ENCODE measurements at places on chromosomes 12 and 14.

GRCh38 chr12:11829764-11830194, 180.3 kb downstream of the ETV6 start:
- DNase-seq: no peak

- DNase-seq: no peak
These were observed 85.3 kb downstream of the SAMD4A start for GRCh38 chr14:54652188-54652587.

GRCh38 chr12:115672506-115673080, 604.9 kb downstream of the MED13L start:
- DNase-seq: no peak

GRCh38 chr14:105527826-105528585, 1.6 kb downstream of the TMEM121 start:
- peak; percentile 88 for DNase-seq

DNA sequence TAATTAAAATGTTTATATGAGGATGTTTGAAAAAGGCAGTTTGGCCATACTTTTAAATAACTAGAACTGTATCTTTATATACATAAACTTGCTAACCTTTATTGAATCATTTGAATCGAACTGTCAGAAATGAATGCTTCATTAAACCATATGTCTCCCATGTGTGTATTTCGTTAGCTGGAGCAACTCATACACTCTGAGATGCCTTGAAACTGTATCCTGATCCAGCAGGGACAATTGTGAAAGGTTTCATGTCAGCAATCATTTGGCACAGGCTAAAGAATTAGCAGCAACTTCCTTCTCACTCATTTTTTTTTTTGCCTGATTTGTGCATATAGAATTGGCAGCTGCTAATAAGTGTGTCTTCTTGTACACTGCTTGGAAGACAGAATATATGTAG, 109.9 kb downstream of the NAV3 start:
- DNase-seq: no peak

DNA sequence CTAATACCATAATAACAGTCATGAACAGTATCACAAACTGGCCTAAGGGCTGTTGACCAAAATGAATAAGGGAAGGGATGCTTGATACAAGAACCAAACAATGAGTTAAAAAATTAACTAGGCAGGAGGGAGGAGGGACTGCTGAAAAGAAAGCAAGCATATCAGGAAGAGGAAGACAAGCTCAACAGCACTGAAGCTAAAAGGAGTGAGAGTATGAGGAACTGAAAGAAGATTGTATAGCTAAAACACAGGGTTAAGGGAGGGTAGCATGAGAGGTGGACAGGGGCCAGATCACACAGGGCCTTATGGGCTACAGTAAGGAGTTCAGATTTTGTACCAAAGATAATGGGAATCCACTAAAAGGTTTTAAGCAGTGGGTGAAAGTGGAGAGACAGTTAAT, 34.1 kb downstream of the ITGA7 start:
- no peak for DNase-seq

DNA sequence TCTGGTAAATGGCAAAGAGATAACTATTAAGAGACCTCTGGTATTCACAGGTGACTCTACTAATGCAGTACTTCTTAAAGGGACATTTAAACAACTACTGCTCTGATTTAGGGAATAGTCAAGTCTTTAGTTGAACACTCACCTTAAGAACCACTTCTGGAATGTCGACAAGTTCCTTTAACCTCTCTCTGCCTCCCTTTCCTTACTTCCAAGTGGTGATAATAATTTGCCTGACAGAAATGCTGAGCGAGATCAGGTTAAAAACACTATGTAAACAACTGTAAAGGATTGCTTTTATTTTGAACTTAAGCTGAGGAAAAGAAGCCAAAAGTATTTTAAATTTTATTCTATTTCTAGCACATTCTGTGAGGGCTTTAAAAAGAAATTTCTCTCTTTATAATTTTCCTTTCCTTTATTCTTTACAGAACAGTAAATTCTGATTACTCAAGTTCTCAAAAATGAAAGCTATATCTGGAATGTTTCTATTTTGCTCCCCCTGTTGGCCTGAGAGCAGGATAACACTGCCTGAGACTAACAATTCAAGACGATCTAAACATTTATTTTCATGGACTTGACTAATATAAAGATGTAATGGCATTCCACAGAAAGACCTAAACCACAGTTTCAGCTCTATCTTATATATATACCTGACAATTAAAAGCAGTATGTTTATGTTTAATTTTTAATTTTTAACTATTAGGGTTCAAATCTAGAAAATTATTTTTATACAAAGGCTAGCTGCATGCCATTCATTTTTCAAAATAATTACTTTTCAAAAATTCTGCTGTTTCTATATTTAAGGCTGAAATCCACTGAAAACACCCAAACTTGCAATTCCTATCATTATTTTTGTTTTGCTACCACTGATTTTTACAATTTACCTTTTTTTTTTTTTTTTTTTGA, 29.2 kb downstream of the ZCCHC8 start:
- DNase-seq: no peak

DNA sequence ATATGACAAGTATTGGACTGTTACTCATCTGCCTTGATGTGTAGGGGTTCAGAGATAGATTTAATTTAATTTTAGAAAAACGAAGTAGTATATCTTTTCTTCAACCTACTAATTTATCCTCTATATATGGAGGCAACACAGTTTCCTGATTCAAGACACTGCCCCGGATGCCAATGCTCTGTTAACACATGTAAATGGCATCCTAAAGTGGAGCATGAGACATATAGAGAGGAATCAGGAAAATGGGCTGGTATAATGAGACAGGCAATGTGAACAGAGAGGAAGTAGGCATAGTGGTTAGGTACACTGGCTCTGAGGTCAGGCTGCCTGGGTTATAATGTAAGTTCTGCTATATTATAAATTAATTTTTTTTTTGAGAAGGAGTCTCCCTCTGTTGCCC, 85.6 kb downstream of the OTOGL start:
- no peak for DNase-seq

- DNase-seq: no peak
These were observed 24.8 kb downstream of the KCNA1 start for GRCh38 chr12:4934407-4935035.

- no peak for DNase-seq
These were observed 7.0 kb downstream of the COL2A1 start for GRCh38 chr12:47997321-47997720.

DNA sequence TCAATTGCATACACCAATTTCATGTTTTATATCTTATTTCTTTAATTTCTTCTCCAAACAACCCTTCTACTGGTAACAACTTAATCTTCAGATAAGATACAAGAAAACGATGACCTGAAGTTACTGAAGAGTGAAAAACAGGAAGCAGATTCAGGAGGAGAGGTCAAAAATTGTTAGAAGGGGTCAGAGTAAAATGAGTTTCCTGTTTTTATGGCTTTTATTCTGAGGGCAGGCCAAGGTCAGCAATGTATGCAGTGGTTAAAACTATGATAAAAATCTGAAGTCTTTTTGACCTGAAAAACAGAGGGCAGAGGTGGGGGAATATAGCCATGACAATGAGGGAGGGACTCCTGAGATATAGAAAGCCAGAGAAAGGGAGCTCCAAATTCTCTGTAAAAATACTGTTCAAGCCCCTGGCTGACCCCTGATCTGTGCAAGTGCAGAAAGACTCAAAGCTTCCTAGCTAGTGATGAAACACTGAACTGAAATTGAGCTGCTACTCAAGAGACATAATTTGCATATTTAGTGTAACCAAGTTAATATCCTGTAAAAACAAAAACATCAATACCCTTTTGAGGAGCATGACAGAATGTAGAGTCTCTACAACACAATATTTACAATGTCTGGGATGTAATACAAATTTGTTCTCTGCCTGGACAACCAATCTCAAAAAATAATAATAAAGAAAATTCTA, 514.3 kb upstream of the SEL1L start:
- no peak for DNase-seq

DNA sequence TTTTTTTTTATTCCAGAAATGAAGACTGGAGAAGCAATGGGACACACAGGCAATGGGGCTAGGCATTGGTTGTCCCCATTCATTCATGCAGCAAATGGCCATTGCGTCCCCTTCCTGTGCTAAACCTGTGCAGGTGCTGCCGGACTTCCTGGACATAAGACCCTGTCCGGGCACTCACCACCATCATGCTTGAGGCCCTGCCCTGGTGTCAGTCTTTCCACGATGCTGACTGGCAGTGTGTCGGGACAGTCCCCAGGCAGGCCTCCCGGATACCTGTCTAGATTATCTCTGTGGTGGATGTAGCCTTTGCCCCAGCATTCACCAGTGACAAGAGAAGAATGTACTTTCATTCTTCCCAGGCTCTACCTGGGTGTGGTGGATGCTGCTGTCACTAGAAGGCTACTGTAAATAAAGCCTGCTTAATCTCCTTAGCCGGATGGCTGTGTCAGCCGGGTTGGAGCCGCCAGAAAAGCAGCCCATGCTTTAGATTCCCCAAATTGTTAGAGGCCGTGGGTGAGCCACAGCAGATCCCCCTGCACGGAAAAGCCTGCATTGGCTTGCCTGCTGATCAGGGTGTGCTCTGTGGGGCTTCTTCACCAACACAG, 94.5 kb upstream of the PARP11 start:
- DNase-seq: no peak

DNA sequence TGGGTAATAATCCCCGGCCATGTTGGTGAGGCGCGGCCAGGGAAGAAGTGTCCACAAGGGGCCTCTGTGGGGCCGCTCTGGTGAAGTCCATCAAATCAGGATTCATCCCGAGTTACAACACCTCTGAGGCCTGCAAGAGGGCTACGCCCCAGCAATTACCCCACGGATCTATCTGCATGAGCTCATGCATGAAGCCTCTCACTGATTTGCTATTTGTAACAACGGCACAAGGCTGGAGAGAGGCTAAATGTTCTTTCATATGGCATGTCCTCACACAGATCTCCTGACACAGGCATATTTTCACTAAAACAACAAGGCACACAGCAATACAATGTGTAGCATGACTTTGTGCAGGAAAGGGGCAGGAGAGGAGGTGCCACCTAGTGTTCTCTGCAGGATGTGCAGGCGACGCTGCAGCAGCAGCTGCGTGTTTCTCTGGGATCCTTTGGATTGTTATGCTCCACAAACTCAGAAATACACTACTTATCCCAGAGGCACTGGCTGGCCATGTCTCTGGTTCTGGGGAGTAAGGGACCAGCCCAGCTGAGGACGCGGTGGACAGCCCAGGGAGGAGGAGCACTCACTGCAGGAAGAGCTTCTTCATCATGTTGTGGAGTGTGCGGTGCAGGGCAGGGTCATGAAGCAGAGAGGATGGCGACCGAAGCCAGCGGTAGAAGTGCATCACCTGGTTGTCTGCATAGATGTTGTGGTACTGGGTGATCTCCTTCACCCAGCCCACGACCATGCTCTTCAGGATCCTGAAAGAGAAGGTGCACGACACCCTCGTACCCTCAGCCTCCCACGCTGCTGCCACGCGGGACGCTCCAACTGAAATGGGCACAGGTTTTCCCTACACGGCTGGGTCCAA, 20.2 kb downstream of the P2RX2 start:
- DNase-seq: no peak

DNA sequence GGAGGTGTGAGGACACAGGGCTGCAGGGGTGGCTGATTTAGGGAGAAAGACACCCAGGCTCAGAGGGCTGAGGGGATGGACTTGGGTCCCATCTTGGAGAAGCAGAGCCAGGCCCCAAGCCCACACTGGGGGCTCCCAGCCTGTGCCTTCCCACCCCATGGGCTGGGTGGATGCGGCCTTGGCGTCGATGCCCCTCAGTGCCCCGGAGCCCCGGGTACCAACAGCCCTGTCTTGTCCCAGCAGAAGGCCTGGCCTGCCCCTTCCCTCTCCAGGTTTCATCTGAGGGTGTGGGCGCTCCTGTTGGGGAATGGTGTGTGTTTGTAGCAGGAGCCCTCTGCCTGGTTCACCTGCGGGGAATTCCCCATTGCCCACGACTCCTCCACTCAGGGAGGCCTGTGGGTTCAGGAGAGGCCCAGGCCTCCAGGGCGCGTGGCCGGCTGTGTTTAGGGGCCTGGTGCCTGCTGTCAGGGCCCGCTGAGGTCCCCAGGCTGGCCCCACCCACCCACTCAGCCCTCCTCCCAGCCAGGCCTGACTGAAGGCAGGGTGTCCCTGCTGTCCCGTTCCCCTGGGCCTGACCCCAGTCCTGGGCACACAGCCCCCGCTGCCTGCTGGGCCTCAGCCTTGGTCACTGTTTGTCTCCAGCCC, 51.1 kb upstream of the BEGAIN start:
- DNase-seq: no peak

DNA sequence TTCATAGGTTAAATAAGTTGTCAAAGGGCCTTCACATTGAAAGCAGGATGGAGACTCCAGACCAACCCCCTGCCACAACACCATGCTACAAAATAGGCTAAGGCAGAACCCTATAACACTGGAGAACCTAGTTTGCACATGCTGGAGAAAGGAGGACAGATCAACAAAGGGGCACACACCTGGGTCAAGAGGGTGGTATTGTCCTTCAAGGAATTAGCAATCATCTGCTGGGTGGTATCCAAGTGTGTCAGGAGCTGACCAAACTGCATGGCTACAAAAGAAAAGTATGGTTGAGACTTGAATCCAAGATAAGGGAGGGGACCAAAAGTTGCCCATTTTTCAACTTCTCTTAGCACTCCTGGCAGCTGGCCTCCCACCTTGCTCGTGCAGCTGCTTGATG, 9.2 kb downstream of the MBD6 start:
- no peak for DNase-seq

- DNase-seq: no peak
These were observed 7.4 kb upstream of the PLEKHG6 start for GRCh38 chr12:6303071-6303470.

DNA sequence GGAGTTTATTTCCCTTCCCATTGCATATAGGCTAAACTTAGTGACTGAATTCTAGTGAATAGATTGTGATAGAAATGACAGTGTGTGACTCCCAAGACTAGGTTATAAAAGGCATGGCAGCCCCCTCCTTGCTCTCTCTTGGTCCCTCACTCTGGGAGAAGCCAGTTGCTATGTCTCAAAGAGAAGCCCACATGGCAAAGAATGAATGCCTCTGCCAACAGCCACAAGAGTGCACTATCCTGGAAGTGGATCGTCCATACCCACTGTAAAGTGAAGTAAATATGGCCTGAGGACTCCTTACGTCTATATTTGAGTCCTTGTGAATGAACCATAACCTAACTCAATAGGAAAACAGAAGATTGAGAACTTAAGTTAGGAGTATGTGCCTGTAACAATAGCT, 35.4 kb upstream of the HMGA2 start:
- DNase-seq: no peak

GRCh38 chr12:127162902-127163301, 1104.1 kb upstream of the TMEM132C start:
- DNase-seq: peak; percentile 32

- DNase-seq: no peak
These were observed 692 bp downstream of the SPIC start for GRCh38 chr12:101475751-101476305.

- no peak for DNase-seq
These were observed 81.2 kb upstream of the ATF7IP start for GRCh38 chr12:14284184-14284722.

GRCh38 chr14:104138098-104138717, at the start of gene KIF26A:
KIF26A (plus strand) TSS chr14:104138587; CDS start chr14:104138723, 136 bp downstream.
- DNase-seq: peak; percentile 63

All from stimulated activated naive CD8-positive, alpha-beta T cell treated with anti-CD3 and anti-CD28 coated beads, Interleukin-15, Interleukin-2, amounts not matched to agents 100 U/mL and 50 U/mL, for 24 hours (primary cell).